ENCODE measurements at places on chromosomes 7 and 10.

DNA sequence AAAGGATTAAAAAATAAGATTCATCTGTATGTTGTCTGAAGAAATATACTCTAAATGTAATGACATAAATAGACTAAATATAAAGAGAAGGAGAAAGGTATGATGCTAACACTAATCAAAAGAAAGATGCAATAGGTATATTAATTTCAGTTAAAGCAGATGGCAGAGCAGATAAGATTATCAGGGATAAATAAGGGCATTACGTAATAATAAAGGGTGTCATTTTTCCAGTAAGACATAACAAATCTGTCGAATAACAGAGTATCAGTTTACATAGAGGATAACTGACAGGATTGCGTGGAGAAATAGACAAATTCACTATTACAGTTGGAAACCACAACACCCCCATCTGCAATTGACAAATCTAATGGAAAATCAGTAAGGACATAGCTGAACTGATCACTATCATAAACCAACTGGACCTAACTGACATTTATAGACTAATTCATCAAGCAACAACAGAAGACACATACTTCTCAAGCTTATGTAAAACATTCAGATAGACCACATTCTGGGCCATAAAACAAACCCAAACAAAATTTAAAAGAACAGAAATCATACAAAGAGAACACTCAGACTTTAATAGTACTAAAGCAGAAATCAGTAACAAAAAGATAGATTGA, 384.1 kb upstream of the COBL start:
- DNase-seq: no peak

GRCh38 chr10:101570428-101571270, 17.4 kb downstream of the POLL start:
- no peak for DNase-seq

DNA sequence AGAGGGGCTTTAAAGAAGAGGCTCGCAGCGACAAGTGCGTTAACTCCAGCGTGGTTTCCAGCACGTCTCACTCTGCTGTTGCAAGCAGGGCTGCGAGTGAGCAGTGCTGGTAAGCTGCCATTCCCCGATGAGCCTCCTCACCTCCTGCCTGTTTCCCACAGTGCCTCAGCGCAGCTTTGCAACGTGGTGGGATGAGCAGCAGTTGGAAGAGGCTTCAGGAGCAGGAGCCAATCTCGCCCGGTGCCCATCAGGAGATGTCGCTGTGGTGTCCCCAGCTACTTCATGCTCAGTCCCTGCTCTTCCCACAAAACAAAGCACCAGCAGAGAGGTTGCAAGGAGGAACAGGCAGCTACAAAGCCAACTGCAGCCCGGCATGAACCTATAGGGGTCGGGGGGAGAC, 2.4 kb upstream of the ADARB2 start:
- no peak for DNase-seq

GRCh38 chr7:5545222-5545914, 121.7 kb upstream of the TNRC18 start:
- DNase-seq: no peak

DNA sequence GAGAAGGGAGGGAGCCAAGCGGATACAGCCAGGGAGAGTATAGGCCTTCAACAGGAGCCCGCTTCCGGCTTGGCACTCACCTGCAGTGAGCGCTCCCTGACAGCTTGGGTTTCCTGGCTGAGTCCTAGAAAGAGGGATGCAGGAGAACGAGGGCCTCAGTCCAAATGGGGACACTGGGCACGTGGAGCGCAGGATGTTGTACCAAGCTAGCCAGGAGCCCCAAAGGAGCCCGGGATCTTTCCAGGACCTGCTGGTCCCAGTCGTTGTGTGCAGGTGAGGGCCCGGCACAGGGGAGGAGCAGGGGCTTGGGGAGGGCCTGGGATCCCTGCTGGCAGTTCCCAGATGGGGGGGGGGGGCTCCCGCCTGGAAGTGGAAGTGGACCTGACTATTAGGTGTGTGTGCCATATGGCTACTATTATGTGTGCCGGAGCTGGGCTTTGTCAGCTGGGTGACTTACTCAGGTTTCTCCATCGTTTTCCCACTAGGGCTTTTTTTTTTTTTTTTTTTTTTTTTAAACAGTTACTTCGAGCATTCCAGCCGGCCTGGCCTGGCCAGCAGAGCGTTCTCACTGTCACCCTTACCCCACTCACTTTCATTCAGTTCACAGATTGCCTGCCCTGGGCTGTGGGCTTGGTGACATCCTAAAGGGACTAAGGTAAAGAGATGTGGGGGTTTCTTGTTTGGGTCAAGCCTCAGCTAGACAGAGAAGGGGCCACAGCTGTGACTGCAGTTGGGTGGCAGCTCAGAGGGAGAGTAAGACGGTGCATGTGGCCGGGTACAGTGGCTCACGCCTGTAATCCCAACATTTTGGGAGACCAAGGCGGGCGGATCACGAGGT, 3.8 kb downstream of the AGAP3 start:
- no peak for DNase-seq

- DNase-seq: no peak
Measured at GRCh38 chr10:124516746-124517397, 55.2 kb downstream of the LHPP start.

DNA sequence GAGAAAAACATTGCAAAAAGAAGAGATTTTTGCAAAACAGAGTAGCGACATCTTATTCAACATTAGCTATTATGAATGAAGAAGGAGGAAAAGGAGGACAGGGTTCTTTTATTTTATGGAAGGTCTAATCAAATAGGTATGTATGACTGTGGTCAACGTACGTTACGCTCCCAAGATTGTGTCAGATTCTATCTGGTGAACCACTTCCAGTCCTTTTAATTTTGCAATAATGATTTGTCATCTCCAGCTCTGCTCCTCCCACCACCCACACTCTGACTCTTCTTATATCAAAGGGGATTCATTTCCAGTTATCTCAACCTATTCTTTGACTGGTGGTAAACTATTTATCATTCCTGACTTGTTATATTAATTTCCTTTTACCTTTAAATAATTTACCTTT, 259.9 kb downstream of the CACNA2D1 start:
- DNase-seq: peak; percentile 95

GRCh38 chr10:2150288-2150687, 413.0 kb upstream of the ADARB2 start:
- no peak for DNase-seq

GRCh38 chr7:6658618-6659345, 21.7 kb downstream of the ZNF316 start:
- DNase-seq: no peak

GRCh38 chr10:30433306-30433729, 666 bp upstream of the MAP3K8 start:
- DNase-seq: peak; percentile 67

DNA sequence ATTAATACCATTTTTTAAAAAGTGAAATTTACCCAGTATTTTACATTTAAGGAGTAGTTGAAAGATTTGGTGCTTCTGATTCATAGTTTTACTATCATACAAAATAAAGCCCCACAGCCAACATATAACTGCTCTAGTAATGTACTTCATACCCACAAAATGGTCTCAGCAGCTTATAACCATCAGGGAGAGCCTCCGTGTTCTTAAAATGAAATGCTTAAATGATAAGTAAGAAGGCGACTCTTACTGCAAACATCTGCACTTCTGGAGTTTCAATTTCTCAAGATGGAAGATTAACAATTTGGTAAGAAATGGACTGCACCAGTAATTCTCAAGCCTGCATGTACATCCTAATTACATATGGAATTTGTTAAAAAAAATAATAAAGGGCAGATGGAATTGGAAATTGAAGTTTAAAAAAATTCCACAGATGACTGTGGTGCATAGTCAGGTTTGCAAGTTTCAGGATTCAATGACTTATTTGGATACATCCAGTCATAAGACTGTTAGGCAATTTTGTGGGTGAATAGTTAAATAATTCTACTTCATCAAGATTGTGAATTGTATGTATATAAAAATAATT, 461.0 kb downstream of the KIF20B start:
- DNase-seq: peak; percentile 82

DNA sequence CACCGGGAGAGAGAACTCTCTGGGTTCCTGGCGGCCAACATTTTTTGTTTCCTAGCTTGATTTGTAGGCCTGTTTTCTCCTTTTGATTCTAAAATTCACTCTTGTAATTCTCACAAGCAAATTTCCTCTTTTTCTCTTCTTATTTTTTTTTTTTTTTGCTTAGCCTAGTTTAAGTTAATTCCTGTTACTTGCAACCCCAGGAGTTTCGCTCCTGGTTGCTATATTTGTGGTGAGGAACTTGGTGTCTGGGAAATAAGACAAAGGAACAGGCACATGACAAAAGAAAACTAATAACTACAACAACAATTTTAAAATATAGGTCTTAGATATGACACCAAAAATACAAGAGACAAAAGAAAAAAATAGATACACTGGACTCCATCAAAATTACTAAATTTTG, 6.7 kb downstream of the AOAH start:
- DNase-seq: no peak

GRCh38 chr7:68246189-68246633, 1249.6 kb downstream of the TYW1 start:
- peak; percentile 59 for DNase-seq

- no peak for DNase-seq
Measured at GRCh38 chr10:35887685-35888084, 245.6 kb upstream of the FZD8 start.

- DNase-seq: no peak
Measured at GRCh38 chr7:51064688-51065087, 251.9 kb downstream of the COBL start.

DNA sequence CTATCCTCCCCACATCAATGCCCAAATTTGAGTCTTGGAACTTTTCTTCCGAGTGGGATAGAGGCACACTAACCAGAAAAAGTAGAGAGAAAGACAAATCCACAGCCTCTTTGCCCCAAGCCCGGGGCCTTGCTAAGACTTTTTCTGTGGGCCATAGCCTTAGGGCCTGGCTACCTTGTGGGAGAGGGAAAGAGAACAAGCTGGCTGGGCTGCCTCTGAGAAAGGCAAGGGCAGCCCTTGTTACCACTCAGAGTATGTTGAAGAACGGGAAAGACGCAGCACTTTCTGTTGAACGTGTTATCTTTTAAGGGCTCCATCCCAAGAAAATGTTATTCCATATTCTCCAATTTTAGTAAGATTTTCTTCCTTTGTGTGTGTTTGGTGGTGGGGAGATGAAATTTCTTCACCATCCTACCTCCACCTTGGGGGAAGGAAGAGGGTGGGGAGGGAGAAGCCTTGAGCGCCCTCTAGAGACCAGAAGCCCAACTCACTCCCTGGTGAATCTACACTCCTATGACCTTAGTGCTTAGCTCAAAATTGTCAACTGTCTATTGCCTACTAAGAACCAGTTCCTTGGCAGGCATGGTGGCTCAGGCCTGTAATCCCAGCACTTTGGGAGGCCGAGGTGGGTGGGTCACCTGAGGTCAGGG, 3.9 kb upstream of the NRF1 start:
- DNase-seq: no peak

- no peak for DNase-seq
Measured at GRCh38 chr10:123573236-123574108, 92.7 kb upstream of the GPR26 start.

DNA sequence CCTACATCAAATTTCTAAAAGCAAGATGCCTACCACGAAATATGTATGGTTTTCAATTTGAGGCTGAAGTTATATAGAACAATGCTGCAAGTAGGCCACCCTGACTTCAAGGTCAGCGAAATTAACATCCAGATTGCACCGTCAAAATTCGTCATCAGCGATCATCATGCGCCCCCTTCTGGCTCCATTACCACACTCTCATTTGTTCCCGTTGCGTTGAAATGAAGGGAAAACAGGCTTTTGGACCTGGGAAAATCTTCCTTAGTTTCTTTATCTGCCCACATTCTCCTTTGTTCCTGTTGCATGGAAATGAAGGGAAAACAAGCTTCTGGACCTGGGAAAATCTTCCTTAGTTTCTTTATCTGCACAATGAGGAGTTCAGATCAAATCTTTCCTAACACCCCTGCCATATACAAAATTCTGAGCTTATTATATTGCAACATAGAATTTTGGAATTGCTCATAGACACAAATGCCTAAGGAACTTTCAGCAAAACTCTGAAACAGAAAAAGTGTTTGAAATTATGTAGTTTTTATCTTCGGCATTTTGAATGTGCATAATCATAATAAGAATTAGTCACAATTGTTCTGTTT, 98.2 kb upstream of the PRKCQ start:
- DNase-seq: peak; percentile 12

DNA sequence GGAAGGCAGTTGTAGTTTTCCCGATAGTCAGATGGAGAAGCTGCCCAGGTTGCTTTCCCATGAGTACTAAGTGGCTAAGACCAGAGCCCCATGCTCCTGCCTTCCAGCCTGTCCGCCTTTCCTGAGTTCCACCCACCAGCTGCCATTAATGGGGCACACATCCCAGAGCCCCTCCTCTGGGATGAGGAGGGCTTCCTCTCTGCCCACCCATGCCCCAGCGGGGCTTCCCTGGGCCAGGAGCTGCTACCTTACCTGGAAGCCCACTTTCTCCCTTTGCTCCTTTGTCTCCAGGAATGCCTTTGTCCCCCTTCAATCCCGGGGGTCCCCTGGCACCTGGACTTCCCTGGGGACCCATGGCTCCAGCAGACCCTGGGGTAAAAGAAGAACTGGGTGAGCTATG, 7.8 kb downstream of the SFTPD start:
- DNase-seq: no peak

- DNase-seq: no peak
Measured at GRCh38 chr7:131503639-131504038, 52.8 kb downstream of the PODXL start.

DNA sequence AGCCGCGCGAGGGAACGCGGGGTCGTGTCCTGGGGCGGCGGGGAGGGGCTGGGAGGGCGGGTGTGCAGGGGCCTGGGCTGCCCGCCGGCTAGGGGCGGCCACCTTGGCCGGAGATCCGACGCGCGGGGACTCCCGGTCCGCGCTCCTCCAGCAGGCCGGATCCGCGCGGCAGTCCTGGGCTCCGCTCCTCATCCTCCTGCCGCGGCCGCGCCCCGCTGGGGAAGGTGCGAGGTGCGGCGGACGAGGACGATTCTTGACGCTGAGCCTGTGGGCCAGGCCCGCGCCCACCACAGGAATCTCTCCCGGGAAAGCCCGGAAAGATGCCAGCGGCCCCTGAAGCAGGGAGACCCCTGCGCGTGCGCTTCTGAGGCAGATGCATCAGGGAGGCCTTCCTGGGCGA, 6.6 kb upstream of the OGDHL start:
- no peak for DNase-seq

GRCh38 chr10:60817398-60817805, 39.1 kb downstream of the CDK1 start:
- peak; percentile 47 for DNase-seq
